NCI-H1436 (cell line): ENCODE measurements at places on chromosomes 12 and 14.

GRCh38 chr12:108612788-108613282 lies 15.0 kb upstream of the TMEM119 start:
- no peak for DNase-seq

DNA sequence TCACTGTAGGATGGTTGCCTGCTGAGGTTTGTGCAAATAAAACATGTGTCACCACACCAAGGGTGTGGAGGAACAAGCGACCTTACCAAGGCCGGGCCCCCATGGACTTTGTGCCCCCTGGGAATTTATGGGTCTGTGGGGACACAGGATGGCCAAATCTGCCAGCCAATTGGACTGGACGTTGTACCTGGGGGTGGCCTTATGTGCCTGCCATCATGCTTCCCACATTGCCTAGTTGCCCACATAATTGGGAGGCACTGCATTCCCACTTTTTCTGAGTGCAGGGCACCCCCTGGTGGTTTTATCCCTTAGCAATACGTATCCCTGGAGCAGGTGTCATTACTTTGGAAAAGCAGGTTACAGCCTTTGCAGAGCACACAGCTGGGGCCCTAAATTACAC lies 92.6 kb upstream of the TMPO start:
- DNase-seq = no peak

DNA sequence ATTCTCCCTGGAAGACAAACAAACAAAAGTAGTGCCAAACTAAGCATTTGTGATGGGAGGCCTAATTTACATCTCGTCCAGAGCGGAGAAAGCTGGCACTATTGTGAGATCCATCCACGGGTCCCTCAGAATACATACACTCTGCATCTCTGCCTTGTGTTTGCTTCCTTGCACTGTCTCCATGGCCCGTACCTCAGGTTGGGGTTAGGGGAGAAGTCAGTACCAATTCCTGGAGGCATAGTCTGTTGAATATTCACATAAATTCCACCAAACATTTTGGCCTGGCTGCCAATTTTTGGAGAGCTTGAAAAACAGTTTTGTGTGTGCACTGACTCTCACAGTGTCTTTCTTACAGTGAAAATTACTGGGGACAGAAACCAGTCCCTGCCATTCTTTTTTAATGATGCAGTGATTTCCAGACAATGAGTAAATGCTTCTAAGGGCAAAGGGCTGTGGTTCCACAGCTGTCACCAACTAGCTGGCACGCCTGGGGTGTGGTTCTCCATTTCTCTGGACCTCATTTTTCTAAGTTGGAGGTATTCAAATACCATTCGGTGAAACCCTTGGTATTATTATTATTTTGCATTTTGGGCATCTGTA lies 119.7 kb upstream of the HIF1A start:
- no peak for DNase-seq

DNA sequence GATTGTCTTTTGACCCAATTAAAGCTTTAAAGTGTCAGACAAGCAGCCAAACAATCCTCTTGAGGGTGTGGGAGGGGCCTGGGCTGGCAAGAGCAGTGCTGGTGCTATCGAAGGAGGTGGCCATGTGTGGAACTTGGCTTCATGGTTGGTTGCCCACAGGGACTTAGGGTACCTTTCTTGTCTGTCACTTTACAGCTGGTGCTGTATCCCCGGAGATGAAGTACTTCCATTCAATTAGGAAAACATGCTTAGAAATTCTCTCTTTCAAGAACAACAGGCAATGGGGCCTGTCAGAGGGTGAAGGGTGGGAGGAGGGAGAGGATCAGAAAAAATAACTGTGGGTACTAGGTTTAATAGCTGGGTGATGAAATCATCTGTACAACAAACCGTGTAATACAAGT lies 86.5 kb downstream of the DAAM1 start:
- peak; percentile 35 for DNase-seq

DNA sequence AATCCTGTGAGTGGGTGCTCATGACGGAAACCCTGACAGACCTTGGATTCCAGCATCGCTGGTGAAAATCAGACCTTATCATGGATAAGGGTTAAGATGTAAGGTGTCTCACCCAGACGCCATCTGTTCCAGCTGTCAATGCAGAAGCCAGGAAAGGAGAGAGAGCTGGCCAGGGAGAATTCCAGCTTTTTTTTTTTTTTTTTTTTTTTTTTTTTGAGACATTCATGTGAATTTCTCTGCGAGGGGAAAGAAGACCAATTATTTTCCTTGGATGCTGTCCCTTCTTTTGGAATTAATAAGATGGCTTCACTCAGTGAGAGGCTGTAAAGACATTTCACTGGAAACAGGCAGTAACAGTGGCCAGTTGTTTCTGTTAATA lies 1.8 kb downstream of the TRAF3 start:
- DNase-seq = no peak

DNA sequence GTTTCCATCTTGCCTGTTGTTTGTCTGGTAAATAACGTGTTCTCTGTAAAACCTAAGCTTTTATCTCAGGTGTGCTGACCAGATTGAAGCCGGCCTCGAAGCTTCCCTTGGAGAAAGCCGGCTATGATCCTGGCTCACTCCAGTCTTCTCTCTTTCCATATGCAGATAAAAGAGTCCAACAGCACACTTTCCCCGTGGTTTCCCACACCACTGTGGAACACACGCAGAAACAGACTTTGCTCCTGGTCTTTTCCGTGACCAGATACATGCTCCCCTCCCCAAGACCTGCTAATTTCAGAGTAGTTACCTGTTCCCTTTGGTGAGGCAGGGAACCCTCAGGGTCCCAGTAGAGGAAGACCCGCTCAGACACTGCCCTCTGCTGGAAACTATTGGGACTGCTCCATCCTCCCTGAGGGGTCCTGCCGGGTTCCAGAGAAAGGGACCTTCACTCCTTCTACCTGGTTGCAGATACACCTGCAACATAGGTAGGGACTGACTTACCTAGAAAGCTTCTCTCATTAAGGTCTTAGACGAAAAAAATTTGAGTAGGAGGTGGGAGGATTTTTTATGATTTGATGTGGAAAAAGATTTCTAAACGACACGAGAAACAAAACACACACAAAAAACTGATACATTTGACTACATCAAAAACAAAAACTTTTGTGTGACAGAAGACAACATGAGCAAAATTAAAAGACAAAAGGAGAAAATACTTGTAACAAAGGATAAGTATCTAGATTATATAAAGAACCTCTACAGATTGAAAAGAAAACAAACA lies 415.4 kb upstream of the CCDC196 start:
- peak; percentile 72 for DNase-seq

DNA sequence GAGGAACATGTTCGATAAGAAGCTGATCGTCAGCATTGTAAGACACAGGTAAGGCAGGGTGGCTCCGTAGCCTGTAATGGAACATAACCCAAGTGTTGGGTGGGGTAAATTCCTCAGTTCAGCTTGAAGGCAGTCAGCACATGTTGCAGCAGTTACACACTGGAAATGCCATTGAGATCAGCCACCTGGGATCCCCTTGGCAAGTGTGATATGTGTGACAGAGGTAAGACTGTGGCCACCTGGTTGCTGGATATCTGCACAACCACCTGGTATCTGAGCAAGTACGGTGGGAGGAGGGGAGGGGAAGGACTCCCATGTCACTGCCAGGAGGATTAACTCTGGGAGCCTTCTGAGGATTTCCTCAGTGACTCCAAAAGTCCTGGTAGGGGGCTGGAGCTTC lies 158.0 kb upstream of the CAND1 start:
- no peak for DNase-seq

DNA sequence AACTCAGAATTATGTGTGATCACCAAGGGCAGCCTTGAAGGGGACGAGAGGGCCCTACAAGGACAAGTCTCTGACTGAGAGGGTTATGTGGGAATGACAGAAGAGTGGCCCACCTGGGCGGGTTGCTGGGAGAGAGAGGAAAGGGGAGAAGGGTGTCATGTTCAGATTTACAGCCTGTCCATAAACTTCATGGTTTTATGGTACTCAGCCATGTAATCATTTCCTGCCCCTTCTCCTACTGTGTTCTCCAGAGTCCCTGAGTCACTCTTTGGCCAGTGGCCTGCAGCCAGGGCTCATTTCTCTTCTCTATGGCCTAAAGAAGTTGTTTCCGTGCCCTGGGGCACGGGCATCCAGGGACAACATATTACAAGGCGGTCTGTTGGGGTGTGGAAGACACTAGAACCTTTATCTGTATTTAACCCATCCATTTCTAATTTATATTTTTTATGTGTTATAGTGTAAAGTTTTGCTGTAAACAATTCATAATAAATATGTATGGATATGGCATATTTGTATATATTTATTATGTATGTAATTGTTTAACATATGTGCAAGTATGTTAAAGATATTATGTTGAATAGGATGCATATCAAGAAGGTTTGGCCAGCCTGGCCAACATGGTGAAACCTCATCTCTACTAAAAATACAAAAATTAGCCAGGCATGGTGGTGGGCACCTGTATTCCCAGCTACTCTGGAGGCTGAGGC lies 26.9 kb downstream of the DDX47 start:
- DNase-seq = no peak

- no peak for DNase-seq
Observed at GRCh38 chr14:45727133-45727532, 474.1 kb upstream of the MIS18BP1 start.

GRCh38 chr12:53090554-53090953 lies 6.9 kb upstream of the IGFBP6 start:
- DNase-seq = no peak

DNA sequence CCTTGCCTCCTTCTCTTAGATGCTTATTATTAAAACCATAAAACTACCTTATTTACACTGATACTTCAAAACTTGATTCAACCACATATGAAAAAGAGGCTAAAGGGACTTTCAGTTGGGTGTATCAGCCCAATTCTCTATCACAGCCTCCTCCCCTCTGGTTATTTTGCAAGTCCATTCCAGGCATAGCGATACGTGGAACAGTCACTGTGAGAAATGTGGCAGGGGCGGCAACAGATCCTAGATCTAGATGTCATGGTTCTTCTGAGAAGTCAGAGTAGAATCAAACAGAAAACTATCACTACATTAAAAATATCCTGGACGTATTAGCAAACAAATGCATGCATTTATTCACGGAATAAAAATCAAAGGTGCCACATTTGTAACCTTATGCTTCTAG lies 83.2 kb downstream of the RALGAPA1 start:
- no peak for DNase-seq

GRCh38 chr12:20474016-20474415 lies 105.7 kb downstream of the PDE3A start:
- DNase-seq = no peak

DNA sequence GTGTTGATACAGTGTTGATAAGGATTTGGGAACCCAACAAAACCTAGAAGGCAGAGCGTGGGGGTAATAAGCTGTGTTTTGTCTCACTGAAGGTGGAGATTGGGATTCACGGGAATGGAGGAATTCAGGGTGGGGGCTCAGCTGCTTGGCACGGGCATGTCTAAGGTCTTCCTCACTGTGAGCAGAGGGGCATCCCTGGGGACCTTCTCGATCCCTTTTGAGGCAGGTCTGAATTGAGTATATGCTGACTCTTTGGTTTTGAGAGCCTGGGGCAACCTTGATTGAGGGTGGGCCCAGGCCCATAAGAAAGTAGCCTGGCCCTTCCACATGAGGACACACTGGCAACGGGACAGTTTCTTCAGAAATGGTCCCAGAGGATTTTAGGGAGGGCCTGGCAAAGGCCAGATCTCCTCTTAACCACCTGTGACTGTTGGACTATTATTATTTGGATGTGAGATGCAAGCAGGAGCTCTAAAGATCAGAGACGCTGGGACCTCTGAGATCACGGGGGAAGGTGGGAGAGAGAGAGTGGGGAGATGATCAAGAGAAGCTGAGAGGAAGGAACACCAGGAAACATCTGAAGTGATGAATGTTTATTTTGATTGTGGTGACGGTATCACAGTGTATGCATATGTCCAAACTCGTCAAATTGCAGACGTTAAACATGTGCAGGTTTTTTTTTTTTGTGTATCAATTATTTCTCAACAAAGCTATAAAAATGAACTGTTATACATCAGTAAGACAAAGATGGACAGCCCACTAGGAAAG lies 48.4 kb downstream of the SMIM41 start:
- no peak for DNase-seq

DNA sequence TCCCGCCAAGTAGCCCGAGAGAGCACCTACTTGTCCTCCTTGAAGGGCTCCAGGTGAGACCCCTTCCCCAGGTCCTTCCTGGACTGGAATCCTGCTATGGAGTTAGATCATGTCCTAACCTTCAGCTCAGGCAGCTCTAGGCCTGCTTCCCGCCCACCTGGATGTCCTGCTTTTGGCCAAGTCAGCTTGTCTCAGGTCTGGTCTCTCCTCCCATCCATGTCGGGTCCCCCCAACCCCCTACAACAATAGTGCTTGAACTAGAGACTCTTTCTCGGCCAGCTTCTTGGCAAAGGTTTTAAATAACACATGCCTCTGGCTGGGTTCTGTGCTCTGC lies 3.6 kb downstream of the NAB2 start:
- no peak for DNase-seq

DNA sequence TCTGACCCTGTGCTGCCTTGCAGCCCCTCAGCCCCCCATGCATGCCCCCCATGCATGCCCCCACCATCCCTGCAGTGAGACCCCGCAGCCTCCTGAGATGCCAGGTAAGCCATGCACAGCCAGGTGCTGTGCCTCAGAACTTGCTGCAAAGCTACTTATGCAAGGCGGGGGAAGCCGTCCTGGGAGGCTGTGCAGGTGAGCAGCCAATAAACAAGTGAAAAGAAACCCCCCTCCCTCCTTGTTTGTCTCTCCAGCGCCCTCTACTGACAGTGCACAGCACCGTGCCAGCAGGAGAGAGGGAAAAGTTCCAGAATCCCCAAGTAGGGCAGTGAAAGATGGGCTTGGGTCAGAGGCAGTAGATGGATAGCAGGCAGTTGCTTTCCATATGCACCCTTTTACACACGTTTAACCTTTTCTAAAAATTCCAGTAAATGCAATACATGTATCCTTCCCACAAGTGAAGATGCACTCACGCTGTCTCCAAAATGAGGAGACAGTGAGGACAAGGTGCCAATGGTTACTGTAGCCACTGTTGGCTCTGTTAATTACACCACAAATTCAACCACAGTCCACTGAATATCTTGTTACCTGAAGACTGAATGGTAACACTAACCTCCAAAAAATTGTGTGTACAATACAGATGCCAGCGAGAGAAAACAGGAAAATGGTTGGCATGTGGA lies 18.0 kb downstream of the TNFAIP2 start:
- DNase-seq = peak; percentile 78

GRCh38 chr12:10211101-10211939 lies 1.4 kb upstream of the GABARAPL1 start:
- no peak for DNase-seq

DNA sequence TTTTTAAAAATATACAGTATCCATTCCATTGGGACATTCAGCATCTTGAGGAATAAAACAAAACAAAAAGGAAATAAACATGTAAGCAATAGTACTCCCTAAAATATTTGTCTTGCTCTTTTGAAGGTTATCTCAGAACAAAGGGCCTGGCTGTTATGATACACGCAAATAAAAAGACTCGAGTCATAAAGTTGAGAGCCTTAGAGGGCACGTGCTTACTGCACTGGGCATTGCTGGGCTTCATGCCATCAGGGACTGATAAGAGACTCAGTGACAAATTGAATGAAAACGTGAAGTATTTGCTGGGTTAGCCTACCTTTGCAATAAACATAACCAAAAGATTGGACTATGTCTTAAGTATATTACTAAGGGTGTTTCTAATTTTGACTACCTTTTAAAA lies 118.9 kb downstream of the SLC35F4 start:
- DNase-seq = no peak

GRCh38 chr14:32109676-32110547 lies 32.8 kb downstream of the ARHGAP5 start:
- DNase-seq = no peak
